ENCODE measurements at places on chromosomes 1 and 21.

GRCh38 chr1:58996341-58997059, 212.7 kb upstream of the JUN start:
- no peak for DNase-seq

DNA sequence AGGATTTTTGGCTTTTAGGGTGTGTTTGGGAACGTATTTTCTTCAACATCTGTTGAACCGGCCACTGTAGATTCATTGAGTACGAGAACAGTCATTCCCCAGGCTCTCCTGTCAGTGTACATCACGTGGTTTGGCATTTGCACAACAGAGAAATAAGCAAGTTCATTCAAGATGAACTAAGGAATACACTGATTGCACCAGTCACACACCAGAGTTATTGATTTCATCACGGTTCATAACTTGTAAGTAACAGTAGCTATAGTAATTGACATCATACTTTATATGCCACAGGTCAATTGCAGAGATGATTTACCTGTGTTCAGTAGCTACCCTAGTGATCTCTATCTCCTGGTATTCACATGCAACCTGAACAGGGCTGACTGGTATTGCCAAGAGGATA, 90.7 kb upstream of the ETS2 start:
- no peak for DNase-seq

GRCh38 chr1:180057883-180058396, 96.7 kb upstream of the QSOX1 start:
- DNase-seq: no peak

DNA sequence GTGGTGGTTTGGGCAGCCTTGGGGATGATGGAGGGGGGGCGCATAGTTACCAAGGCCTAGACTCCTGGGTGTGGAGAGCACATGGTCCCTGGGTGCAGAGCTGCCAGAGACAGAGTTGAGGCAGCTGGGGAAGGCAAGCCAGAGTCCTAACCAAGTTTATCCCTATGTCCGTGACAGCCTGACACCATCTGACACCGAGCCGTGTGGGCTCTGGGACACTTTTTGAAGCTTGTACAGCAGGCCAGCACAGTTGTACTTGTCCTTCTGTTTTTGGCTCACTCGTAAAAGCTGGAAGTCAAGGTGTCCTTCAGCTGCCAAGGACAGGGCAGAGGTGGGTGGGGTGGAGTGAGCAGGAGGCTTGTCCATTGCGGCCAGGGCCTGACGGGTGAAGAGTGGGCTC, 28.5 kb downstream of the SLC26A9 start:
- DNase-seq: no peak

DNA sequence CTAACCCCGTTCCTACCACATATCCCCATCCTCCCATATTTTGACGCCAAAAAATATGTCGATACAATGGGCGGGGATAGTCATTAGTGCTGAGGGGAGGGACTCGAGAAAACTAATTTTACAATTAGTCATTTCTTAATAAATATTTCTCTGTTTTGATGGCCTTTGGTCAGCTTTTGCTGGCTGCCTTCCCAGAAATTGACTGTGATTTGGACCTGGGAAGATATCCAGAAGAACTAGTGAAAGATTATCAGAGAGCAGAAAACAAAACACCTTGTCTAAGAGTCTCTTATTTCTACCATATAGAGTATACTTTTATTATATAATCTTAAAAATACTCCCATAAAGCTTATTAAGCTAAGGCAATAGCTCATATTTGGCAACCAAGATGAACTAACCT, 247.6 kb downstream of the MRPL39 start:
- DNase-seq: no peak

DNA sequence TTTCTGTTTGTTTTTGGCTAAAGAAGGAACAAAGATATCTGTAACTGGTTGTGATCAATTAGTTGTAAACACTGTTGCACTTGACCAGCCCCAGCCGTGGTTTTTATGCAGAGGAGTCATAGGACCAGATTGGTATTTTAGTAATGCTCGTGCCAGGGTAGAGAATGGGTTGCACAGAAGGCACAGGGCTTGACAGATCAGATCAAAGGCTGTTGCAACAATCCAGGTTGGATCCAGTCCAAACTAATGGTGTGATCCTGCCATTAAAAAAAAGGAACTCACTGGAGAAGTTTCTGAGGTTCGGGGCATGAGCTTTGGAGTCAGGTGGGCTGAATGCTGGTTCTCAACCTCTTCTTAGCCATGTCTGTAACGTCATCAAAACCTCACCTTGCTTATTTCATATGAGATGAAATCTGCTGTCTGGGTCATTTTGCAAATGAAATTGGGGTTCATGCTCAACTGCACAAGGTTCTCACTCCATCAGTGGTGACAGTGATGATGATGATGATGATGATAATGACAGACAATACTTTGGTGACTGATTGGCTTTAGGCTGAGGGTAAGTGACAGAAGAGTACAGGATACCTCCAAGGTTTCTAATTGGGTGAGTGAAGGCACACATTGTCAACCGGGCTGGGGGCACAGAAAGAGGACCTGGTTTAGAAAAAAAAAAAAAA, 43.1 kb downstream of the ZNF281 start:
- DNase-seq: no peak

- no peak for DNase-seq
These were observed 28.9 kb downstream of the ZSCAN20 start for GRCh38 chr1:33501309-33501708.

GRCh38 chr1:104853276-104853675, 1103.6 kb downstream of the AMY1C start:
- DNase-seq: no peak

GRCh38 chr1:214935258-214935657, 147.3 kb upstream of the KCNK2 start:
- no peak for DNase-seq

GRCh38 chr21:38341546-38342012, 84.8 kb downstream of the KCNJ15 start:
- DNase-seq: no peak

DNA sequence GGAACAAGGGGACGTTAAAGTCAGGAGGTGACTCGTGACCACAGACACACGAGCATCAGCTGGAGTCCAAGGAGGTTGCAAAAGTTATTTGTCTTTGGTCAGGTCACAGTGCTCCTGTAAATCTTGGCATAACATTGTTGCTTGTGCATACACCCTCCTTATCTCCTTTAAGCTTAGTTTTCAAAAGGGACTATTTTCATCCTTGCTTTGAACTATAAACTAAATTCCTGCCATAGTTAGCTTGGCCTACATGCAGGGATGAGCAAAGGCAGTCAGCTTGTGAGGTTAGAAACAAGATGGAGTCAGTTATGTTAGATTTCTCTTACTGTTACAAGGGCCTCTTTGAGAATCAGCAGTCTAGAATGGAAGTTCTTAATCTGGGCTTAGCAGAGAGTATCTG, 28.0 kb upstream of the FASLG start:
- DNase-seq: no peak

DNA sequence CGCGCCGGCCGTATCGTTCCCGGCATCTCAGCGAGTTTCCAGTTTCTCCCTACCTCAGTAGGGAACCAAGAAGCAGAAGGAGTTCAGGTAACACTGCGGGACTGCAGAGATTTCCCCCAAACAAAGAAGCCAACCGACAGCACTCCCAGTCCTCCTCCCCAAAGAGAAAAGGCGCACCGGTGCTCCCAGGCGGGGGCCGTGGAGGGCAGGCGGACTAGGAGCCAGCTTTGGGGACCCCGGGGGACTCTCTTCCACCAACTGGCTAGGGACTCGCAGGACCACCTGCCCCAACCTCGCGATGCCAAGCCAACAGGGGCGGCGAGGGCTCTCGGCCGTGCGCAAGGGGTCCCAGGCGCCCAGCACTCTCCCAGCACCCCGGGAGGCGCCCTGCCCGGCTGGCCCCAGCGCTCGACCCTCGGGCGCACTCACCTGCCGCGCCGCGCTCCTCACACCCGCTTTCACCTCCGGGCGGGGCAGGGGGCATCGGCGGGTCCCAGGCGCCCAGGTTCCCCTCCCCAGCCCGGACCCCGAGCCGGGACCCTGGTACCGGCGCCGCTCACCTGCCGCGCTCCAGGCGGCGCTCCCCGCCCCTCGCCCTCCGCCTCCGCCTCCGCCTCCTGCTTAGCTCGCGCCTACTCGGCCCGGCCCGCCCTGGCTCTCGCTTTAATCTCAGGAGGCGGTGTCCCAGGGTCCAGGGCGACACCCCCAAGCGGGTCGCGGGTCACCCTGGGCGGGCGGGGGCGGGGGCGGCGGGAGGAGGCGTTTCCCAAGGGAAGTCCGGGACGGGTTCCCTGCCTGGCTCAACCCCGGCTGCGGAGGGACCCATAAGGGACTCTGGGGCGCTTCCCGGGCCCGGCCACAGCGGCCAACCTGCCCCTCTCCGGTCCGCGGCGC, at the start of gene TMPRSS2:
Gene TMPRSS2, minus strand, starts transcription at position 638 of the 894 bp plus-strand sequence. CDS start 10,025 bp downstream, outside the sequence.
- DNase-seq: no peak
